ENCODE measurements at places on chromosomes 1 and 21.

GRCh38 chr1:203338335-203339036, 12.4 kb downstream of the FMOD start:
- DNase-seq = peak; percentile 76

DNA sequence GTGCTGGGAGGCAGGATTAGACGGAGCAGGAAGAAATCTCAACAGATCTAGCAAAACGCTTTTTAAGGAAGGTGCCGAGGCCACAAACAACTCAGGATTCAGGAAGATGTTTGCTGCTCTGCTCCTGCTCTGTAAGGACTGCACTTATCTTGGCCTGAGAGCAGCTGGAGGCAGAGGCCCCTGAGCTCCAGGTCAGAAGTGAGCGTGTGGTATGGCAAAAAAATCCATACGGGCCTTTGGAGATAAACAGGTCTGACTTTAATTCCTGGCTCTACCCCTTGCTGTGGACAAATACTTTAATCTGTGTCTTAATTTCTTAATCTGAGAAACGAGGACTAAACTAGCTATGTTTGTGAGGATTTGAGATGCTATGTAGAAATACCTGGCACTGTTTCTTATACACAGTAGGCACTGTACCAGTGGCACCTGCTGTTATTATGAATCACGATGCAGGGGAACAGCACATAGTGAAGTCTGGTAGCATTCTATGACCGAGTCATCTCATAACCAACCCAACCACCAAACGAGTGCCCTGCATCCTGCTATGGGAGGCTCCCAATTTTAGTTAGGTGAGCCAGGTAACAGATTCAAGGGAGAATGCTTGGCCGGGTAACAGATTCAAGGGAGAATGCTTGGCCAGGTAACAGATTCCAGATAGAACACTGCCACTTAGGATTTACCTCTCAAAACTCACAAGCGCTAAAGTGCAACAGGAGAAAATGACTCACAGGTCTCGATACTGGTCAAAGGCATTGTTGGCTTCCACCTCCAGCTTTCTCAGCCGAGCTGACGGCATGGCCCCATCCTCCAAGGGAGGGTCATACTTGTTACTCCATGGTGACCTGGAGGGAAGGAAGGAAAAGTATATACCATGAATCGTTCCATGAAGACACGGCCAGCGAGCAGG, 65.9 kb downstream of the SLC66A1 start:
- DNase-seq = no peak

- DNase-seq = no peak
Measured at GRCh38 chr1:44798481-44799365, 1.5 kb upstream of the PLK3 start.

DNA sequence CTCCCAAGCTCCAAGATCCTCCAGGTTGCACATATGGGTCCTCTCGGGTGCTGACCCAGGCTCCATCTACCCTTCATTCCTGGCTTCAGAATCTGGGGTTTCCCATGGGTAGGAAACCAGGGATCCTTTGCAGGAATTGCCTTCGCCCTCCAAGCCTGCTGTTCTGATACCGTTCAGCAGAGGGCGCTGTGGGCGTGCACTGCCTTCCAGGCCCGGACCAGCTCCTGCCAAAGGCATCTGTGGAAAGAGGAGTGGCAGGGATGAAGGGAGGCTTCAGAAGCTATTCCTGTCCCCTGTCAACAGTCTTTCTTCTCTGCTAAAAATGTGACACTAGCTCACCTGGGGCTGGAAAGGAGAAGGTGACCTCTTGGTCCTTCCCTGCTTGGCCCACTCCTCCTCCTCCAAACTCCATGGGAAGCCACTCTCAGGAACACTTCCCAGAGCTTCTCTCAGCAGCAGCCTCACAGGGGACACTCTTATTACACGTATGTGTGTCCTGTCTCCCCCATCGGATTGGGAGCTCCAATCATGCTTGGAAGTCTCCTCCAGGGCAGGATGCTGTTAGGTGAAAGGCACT, 71.2 kb downstream of the VWA5B1 start:
- peak; percentile 82 for DNase-seq

DNA sequence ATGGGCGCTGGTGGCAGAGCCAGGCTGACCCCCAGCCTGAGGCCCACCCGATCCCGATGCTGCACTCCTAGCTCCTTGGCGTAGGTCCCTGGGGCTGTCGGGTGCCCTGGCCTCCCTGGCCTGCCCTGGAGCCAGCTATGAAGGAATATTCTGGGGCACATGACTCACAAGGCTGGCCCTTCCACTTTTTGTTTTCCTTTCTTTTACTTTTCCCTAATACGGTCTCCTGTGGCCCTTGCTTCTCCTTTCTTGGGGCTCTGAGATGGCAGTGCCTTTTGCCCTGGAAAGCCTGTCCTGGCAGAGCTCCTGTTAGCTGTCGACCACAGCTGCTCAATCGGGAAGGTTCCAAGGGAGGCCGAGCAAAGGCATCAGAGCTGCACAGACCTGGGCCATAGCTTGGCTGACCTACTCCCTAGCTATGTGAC, 22.1 kb downstream of the ARHGEF10L start:
- DNase-seq = no peak

DNA sequence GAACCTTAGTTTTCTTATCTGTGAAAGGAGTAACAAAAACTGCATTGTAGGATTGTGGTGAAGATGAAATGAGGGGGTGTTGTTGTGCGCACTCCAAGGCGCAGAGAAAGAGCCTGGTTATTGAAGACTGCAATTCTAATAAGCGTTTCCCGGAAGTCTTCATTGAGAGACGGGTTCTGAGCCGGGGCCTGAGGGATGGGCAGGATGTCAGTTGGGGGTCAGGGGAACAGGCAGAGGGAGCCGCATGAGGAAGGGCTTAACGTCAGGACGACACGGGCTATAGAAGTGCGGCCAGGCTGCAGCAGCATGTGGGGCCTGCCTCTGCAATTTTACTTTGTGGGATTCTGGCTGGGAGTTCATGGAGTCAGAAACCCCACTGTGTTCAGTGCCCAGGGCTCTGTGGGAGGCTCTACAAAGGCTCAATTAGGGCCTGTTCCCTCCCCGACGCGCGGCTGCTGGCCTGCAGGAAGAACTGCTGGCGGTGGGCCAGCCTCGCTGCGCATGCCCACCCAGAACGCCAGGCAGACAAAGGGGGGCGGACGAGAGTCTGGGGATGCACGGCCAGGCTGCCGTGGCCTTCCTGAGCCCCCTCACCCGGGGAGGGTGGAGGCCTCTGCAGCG, 20.7 kb downstream of the TRIM62 start:
- DNase-seq = peak; percentile 76

- DNase-seq = peak; percentile 26
Measured at GRCh38 chr1:98478121-98478520, 183.4 kb upstream of the SNX7 start.

GRCh38 chr1:160711602-160712311, at the start of gene CD48:
Gene CD48, minus strand, starts transcription at chr1:160711822. Its CDS starts 59 bp downstream, at chr1:160711763.
- no peak for DNase-seq
